ENCODE measurements at places on chromosomes 2 and 18.
A peak's percentile ranks its signal among the peaks of the same experiment; 100 is the strongest.

DNA sequence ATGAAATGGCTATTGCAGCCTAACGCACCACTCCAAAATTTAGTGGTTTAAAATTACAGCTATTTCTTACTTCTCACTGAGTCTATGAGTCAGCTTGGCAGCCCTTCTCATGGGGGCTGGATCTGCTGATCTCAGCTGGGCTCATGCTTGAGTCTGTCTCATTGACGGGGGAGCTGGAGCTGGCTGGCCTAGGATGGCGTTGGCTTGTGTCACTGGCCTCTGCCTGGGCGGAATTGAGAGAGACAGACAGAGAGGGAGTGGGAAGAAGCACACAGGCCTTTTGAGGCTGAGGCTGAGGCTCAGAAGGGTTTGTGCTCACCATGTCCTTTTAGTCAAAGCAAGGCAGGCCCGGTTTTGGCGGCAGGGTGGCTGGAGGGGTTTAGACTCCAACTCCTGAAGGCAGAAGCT lies 412.1 kb upstream of the MYT1L start:
- DNase-seq, result peak; percentile 87

GRCh38 chr2:46171411-46171953 lies 125.7 kb upstream of the EPAS1 start:
- DNase-seq, result peak; percentile 18

DNA sequence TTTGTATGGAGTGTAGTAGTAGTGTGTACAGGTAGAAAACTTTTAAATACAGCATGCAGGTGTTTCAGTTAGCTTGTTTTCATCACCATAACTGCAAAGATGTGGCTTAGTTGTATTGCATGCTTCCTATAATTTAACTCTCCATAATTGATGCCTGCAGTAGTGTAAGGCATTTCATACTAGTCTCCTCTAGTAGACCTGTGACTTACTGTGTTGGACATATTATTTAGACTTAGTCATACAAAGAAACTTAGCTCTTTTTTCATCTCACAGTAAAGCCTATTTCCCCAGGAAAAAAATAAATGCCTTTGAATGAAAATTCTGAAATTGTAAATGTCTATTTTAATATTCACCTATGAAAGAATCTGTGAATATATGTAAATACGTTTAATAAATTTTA lies 52.8 kb upstream of the TWSG1 start:
- no peak for DNase-seq

- no peak for DNase-seq
Observed at GRCh38 chr2:144894612-144895599, 375.0 kb upstream of the ZEB2 start.

- peak; percentile 9 for DNase-seq
Observed at GRCh38 chr18:38244480-38244879, 678.9 kb upstream of the CELF4 start.

DNA sequence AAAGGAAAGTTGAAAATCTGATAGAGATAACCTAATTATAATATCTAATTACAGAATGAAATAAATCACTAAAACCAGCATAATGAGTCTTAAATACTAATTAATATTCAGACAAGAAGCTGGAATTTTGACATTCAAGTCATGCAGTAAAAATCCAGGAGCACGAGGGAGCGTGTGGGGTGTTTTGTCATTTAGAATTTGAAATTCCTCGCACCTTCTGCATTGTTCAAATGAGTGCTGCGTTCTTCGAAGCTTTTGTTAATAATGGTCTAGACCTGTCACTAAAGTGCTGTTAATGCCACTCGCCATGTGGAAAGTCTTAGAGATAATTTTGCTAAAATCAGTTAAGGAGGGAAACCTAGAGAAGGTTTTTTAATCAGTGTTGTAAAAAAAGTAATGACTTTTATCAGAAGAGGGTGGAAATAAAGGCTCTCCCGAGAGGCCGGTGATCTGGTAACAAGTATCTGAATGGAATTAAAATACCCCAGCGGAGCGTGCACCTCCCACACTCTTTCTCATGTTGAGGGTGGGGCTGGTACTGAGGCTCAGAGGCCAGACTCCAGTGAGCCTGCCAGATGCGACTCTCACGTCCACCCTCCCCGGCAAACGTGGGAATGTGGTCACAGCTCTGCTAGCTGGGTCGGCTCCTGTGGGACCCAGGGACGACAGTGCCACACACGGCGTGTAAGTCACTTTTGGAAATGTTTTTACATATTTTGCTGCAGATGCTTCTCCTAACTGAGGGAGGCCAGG lies 69.4 kb upstream of the MYT1L start:
- DNase-seq, result no peak

GRCh38 chr2:237280229-237280628 lies 133.7 kb downstream of the COL6A3 start:
- no peak for DNase-seq

- no peak for DNase-seq
Observed at GRCh38 chr18:79738041-79738461, 58.4 kb downstream of the CTDP1 start.

GRCh38 chr18:35513181-35513936 lies 15.6 kb upstream of the INO80C start:
- DNase-seq, result peak; percentile 38

All from Ammon's horn (tissue), 1 donor.